ENCODE measurements at places on chromosomes 7 and 10.
A peak's percentile ranks its signal among the peaks of the same experiment; 100 is the strongest.

DNA sequence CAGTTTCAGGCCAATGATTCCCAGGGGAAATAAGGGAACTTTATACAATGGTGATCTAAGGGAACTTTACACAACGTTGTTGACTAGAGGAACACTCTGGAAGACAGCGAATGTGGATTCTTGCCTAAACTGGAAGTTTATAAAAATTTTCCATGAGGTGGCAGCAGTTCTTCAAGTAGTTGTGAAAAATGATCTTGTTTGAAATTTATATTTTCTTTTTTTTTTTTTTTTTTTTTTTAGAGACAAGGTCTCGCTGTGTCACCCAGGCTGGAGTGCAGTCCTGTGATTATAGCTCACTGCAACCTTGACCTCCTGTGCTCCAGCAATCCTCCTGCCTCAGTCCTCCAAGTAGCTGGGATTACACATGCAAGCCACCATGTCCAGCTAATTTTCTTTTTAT lies 32.1 kb upstream of the GTF2I start:
- DNase-seq = peak; percentile 27

DNA sequence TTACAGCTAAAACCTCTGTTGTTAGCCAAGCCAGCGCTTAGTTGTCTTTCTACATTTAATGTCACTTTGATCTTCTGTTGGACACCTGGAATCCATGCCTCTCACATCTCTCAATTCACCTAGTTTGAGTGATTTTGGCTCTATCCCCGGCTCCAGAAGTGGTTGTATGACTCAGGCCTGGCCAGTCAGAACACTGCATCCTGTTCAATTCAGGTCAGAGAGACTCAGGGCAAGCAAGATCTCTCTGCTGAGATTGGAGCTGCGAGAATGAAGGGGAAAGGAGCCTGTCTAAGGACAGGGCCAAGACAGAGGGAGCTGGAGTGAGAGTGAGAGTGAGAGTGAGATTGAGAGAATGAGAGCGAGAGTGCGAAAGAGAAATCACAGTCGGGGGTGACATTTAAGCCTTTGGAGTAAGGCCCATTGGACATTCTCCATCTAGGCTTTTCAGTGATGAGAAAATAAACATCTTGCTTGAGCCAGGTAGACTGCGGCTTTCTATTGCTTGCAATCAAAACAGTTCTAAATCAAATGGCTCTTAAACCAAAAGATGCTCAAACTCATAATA lies 83.3 kb upstream of the DYNC1I1 start:
- DNase-seq = no peak

- no peak for DNase-seq
These were observed 786.1 kb downstream of the ANKRD7 start for GRCh38 chr7:119010635-119011034.

DNA sequence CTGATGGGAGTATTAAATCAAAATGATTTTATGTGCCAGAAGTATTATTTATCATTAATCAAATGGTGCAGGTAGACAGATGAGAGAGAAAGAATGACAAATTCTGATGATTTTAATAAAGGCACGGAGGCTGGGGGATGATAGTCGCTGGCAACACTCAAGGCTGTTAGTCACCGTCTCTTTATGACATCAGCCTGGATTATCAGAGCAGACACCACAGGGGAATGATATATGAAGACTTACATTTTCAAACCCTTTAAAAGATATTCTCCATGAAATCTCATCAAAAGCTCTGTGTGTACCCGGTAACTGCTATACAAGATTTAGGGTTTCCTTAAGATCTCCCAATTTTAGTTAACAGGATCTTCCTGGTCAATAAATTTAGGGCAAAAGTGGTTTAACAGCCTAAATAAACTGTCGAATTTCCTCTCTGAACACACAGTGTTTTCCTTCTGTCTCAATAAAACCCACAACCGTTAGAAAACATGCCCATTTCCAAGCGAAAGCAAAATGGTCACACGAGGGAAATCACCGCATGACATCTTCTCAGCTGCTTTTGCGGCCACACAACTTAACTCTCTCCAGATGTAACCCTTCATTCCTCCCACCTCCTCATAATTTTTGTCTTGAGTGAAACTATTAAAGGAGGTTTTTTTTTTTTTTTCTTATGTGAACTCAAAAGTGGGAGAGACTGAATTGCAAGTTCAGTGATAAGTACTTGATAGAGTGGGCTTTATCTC lies 133.2 kb upstream of the FAM171A1 start:
- no peak for DNase-seq

DNA sequence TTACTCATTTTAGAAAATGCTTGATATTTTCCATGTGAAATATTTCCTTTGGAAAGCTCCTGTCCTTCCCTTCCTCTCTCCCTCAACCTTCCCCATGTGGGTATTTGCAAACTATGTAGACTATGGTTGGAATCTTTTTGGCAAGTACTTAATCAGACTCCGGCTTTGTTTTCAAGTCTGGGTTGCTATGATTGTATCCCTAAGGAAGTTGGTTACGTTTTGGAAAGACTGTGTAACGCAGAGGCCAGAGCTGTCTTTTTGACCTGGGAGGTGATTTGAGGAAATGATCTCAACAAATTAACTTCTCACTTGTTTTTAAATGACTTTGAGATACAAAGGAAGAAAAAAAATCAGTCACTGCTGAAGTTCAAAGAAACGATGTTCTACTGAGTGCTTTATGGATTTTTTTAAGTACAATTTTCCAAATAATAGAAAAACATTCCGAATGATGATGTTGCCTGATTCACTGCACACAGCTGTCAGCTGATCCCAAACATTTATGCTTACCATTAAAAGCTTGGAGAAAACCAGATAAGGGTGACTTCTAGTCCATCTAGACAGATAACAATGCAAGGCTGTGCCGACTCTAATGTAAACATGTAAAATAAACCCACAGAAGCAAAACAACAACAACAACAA lies 145.5 kb upstream of the CELF2 start:
- no peak for DNase-seq

DNA sequence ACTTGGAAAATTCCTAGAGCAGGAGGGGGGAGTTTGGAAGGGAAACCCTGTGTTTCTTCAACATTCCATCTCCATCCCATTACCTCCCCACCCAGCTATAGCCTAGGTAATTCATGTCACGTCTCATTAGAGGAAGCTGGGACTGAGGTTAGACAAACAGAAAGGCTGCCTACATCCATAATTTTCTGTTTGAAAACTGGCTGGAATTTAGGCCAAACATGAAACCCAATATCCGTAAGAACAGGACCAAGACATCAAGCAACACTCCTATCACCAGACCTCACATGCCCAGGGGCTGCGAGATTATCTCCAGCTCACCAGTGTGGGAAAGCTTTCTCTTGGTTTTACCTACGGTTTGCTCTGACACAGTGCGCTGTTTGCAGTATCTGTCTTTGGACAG lies 316.3 kb downstream of the FRMD4A start:
- DNase-seq = no peak

- no peak for DNase-seq
These were observed 216.6 kb downstream of the TWIST1 start for GRCh38 chr7:18900803-18901202.

- peak; percentile 43 for DNase-seq
These were observed 10.2 kb downstream of the HIPK2 start for GRCh38 chr7:139767561-139767982.

All from CD4-positive, alpha-beta T cell treated with Interleukin-4 for 4 hours (primary cell).